ENCODE measurements at places on chromosomes 7 and 10. TPM values are rescaled to one million over a fixed set of nuclear protein-coding genes. Genes with fewer than 3 reads are reported as not detected.

The KNDC1 gene
- 10.8 TPM for total RNA-seq

The MNX1 gene
- total RNA-seq: 2.9 TPM

The TAS2R3 gene
- total RNA-seq: 5.2 TPM

The WDR86 gene
- 3.6 TPM for total RNA-seq

The UNC5B gene
- 58.4 TPM for total RNA-seq

The PRPS1L1 gene
- total RNA-seq: not detected

The HMX2 gene
- total RNA-seq: 1.0 TPM

DNA sequence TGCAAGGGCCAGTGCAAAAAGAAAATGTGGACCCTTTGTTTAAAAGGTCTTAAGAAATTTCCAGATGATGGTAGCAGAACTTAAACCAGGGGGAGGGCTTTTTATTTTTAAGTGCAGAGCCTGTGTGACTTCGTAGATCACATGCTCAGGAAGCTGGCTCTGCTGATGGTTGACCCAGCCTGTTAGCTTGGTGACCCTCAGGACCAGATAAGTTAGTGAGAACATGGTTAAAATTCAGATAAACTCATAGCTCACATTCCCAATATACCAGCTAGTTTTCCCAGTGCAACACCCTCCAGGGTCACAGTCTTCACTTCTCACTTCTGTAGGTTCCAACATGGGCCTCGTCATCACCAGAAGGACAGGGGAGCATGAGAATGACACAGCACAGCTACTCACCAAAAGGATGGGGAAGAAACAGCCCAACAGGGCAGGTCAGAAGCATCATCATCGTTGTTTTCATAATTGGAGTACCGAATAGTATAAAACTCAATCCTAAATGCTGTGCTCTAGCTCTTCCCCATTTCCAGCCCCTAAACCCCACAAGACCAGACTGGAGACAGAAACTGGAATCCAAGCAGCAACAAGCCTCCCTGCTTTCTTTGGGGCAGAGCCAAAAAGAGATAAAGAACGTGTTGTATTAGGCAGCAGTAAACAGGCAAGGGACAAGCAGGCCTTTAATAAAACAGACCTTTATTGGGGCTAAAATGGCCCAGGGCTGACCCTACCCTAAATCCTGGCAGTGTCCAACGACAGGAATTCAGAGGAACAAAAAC is 102.2 kb upstream of the ANKRD1 start:
- peak; percentile 58 for DNase-seq

GRCh38 chr10:78899996-78900714 is 168.6 kb upstream of the ZMIZ1 start:
- no peak for DNase-seq

GRCh38 chr7:27418541-27418940 is 175.9 kb downstream of the EVX1 start:
- no peak for DNase-seq

DNA sequence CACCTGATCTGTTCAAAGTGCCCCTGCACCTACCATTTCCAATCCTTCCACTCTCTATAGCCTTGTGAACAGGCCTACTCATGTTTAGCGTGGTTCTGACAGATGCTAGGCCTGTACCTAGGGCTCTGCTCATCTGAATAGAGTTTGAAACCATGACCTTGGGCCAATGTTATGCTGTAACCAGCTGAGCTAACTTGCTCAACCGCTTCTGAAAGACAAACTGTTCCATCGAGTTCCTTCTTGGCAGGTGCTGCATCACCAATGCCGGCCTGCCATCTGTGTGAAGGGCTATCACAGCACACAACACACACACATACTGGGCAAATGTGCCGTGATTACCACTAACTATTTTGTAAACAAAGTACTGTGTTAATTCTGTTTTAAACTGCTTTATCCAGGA is 419.0 kb upstream of the GALNT17 start:
- DNase-seq: peak; percentile 81

GRCh38 chr7:45233249-45233775 is 75.7 kb downstream of the RAMP3 start:
- DNase-seq: no peak

GRCh38 chr10:11586170-11586569 is 25.3 kb downstream of the USP6NL start:
- no peak for DNase-seq

GRCh38 chr7:108290459-108291151 is 160.4 kb upstream of the LAMB4 start:
- no peak for DNase-seq

DNA sequence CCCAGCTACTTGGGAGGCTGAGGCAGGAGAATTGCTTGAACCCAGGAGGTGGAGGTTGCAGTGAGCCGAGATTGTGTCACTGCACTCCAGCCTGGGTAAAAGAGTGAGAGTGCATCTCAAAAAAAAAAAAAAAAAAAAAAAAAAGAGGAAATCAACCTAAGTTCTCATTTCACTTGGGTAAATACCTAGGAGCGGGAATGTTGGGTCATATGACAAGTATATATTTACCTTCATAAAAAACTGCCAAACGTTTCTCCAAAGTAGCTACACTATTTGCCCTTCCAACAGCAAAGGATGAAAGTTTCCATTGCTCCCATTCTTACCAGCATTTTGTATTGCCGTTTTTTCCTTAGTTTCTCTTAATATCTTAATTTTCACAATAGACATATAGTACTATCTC is 9.8 kb downstream of the P4HA1 start:
- no peak for DNase-seq

GRCh38 chr7:88835147-88835728 is 39.7 kb upstream of the TEX47 start:
- DNase-seq: no peak

DNA sequence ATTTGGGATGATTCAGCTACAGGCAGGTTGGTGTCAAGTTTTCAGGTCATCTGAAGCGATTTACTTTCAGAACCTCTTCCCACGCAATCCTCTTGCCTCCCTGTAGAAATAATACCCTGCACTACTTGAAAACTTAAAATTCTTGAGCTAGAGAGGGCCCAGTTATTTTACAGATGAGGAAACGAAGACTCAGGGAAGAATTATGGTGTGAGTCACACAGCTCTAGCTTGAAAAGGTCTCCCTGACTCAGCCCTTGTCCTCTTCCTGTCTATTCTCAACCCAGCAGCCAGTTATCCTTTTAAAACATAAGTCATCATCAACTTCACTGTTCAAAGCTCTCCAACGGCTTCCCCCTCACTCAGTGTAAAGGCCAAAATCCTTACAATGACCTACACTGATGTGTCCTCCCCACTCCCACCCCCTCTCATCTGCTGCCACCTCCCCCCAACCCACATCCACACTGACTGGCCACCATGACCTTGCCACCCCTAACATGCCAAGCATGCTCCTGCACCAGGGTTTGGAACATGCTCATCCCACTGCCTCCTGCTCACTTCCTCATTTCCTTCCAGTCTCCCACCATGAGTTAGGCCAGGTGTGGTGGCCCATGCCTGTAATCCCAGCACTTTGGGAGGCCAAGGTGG is 3.4 kb downstream of the DNMBP start:
- DNase-seq: no peak

GRCh38 chr10:86402283-86402941 is 35.8 kb upstream of the GRID1 start:
- no peak for DNase-seq

GRCh38 chr7:139341776-139342226 is 664 bp downstream of the FMC1 start:
- no peak for DNase-seq

Data from prostate gland (tissue), 2 donors.